ENCODE measurements at places on chromosomes 6 and 20. TPM values are rescaled to one million over a fixed set of nuclear protein-coding genes. Genes with fewer than 3 reads are reported as not detected.

TRIM40 gene
- not detected for total RNA-seq

HLA-DRB5 gene
- total RNA-seq = not detected

LY6G5C gene
- not detected for total RNA-seq

BTN3A1 gene
- 4.1 TPM for total RNA-seq

WFDC10B gene
- total RNA-seq = not detected

TMEM151B gene
- 0.07 TPM for total RNA-seq

RRAGD gene
- total RNA-seq = 5.1 TPM

PHACTR2 gene
- total RNA-seq = 36.5 TPM

PPP1R3G gene
- total RNA-seq = 0.34 TPM

SRMS gene
- total RNA-seq = 0.34 TPM

SNX21 gene
- 13.1 TPM for total RNA-seq

All from nasal cavity respiratory epithelium epithelial cell of viscerocranial mucosa (primary cell).